ENCODE measurements at places on chromosomes 11 and 22.

GRCh38 chr11:60974726-60975125, 3.2 kb downstream of the CD6 start:
- no peak for DNase-seq

- peak; percentile 61 for DNase-seq
Observed at GRCh38 chr11:64060861-64061444, 25.2 kb downstream of the FLRT1 start.

- no peak for DNase-seq
Observed at GRCh38 chr11:36408498-36409136, 101.5 kb downstream of the TRAF6 start.

GRCh38 chr22:22748297-22748743, 103.9 kb downstream of the GGTLC2 start:
- DNase-seq = no peak

- DNase-seq = no peak
Observed at GRCh38 chr22:26328221-26328620, 100.8 kb upstream of the ASPHD2 start.

- no peak for DNase-seq
Observed at GRCh38 chr11:37512156-37512780, 914.2 kb upstream of the RAG2 start.

- no peak for DNase-seq
Observed at GRCh38 chr22:47552024-47552423, 789.6 kb downstream of the TBC1D22A start.

DNA sequence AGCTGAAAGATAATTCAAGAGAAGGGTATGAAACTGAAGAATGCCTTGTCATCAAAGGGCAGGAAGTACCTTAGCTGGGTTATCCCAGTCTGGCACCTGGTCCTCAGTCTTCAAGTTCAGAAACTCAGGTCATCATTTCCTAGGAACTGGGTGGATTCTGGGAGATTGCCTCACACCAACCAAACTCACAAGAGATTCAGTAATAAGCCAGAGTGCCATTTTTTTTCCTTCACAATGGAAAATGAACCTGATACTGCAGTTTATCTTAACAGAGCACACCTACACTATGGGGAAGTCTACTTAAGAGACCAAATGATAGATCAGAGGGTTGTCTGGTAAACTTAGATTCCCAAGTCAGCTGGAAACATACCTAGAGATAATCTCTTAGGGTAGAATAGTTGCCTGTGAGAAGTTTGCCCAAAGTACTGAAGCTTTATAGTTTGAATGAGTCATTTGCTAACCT, 3.8 kb upstream of the BUD13 start:
- DNase-seq = no peak

- no peak for DNase-seq
Observed at GRCh38 chr11:120662071-120662676, 150.6 kb downstream of the GRIK4 start.

DNA sequence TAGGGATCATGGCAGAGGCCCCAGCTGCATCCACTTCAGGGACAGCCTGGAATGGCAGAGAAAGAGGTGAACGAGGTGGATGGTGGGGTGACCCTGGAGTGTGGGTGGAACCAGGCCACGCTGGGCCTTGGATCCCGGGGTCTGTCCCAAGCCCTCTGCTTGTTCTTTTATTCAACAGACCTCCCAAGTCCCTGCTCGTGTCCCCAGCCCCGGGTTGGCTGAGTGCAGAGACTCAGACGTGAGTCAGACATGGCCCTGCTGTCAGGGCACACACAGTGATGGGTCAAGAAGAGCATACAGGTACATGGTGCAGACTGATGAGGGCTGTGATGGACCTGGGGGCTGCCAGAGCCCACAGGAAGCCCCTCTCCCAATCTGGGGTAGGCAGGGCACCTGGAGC, 6.6 kb downstream of the ARHGAP8 start:
- DNase-seq = no peak

GRCh38 chr11:8932564-8933180, at the start of gene C11orf16:
C11orf16 (minus strand) TSS chr11:8932947; CDS start chr11:8932308, 639 bp downstream.
- DNase-seq = no peak

DNA sequence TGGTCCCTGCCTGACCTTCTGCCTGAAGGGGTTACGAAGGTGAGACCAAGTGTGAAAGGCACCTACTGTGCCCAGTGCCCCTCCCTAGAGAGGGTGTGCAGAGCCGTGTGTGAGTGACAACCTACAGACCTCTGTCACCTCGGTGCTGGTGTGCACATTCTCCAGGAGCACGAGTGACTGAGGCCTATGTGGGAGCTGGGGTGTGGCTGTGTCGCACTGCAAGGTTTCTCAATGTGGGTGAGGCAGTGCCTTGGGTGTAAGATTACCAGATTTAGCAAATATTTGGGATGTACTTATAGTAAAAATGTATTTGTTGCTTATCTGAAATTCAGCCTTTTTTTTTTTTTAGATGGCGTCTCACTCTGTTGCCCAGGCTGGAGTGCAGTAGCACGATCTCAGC, 5.6 kb downstream of the STARD10 start:
- no peak for DNase-seq

GRCh38 chr22:50488006-50488677, 1.5 kb downstream of the MIOX start:
- DNase-seq = no peak

GRCh38 chr11:67571443-67571842, 12.2 kb upstream of the GSTP1 start:
- DNase-seq = no peak

GRCh38 chr11:122743097-122743741, 87.7 kb downstream of the UBASH3B start:
- no peak for DNase-seq

GRCh38 chr11:112042961-112043304, 17.7 kb downstream of the DLAT start:
- DNase-seq = no peak

- DNase-seq = no peak
Observed at GRCh38 chr11:111018566-111018965, 227.0 kb upstream of the POU2AF2 start.

DNA sequence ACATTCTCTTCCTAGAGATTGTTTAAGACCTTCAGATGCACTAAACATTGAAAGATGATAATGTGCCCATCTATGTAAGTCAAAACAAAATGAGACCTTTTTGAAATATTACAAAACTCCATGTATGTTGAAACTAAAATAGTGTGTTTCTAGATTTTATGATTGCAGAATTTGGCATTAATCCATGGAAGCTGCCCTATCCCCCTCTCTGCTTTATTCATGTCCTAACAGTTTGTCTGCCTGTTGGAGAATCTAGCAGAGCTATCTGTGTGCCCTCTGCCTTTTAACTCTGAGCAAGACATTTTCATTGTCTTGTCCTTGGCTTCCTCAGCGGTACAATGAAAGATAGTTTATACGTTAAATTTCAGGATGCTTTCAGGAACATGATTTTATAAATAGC, 105.5 kb downstream of the FAT3 start:
- peak; percentile 7 for DNase-seq

Measured in right kidney (tissue), 9 donors.